ENCODE measurements at places on chromosomes 13 and 19.

GRCh38 chr13:49533591-49534269 is 38.0 kb downstream of the PHF11 start:
- DNase-seq: no peak

GRCh38 chr19:15404097-15404779 is 14.6 kb downstream of the AKAP8L start:
- DNase-seq: no peak

- DNase-seq: no peak
Observed at GRCh38 chr19:17118957-17119356, 43.4 kb downstream of the MYO9B start.

- DNase-seq: no peak
Observed at GRCh38 chr19:18399008-18399407, 1.6 kb upstream of the LRRC25 start.

DNA sequence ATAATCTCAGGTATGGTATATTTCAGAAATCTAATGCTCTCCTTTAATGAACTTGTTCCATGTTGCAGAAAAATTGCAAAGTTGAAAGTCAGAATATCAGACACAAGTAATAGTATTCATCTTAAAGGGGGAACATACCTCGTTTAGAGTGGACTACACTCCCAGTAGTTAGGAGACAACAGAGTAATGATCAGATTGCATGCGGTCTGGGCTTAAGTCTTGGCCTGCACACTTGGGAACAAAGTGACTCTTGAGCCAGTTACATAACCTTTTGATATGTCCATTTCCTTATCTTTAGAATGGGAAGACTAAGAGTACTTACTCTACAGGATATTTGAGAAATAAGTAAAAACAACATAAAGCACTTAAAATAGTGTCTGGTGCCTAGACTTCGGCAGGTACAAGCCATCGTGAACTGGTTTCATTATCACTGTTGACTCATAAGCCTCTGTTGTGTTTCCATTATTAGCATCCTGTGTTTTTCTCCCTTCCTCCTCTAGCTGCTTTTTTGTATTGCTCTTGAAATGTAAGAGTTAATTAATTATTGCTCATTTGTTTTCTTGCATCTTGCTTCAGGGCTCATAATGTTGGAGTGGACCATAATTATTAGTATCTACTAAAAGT is 53.0 kb downstream of the DPY19L3 start:
- DNase-seq: no peak

- peak; percentile 71 for DNase-seq
Observed at GRCh38 chr19:41997121-41997850, 3.3 kb upstream of the ATP1A3 start.
